Mesothelial cell of epicardium (in vitro differentiated cells): ENCODE measurements at places on chromosomes 13 and 19.

DNA sequence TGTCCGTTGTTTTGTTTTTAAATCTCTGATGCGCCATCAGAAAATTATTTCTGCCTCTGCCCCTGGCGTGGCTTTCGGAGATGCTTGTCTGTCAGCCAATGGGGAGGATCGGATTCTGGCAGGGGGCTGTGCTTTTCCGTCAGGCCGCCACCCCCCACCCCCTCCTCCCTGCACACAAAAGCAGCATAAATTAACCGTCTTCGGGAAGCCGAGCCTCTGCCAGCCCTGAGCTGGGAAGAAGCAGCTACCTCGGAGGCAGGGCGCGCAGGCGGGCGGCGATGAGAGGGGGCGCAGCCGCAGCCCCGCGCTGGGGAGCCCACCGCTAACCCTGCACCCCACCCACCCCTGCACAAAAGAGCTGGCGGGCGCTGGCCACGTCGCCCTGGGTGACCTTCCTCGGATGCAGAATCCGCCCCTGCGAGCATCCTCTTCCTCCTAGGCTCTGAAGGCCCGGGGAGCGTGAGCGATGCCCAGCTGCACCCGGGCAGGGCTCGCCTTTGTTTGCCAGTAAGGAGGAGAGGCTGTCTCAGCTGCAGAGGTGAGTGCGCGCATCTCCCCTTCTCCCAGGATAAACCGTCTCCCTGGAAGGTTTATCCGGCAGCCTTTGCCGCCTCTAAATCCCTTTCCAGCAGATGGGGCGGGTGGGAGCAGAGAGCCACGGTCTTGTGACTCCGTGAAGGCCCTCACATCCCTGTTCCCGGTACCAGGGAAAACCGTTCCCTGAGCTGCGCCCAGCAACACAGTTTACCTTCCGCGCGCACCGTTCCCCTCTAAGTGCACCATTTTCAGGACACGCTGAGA lies at the start of gene ATCAY:
Gene ATCAY, plus strand, starts transcription at position 215 of the 801 bp plus-strand sequence. CDS start 5,083 bp downstream, outside the sequence.
- H3K27me3 ChIP-seq = peaks cover 60% of the 10 kb centered on the region
- no peak within 1 kb of the TSS for H3K4me3 ChIP-seq
- H3K36me3 ChIP-seq = no peaks in the 10 kb centered on the region
- peaks cover 7% of the 10 kb centered on the region for H3K4me1 ChIP-seq
- no peak for DNase-seq
- H3K27ac ChIP-seq = no peak within 1 kb of the TSS

DNA sequence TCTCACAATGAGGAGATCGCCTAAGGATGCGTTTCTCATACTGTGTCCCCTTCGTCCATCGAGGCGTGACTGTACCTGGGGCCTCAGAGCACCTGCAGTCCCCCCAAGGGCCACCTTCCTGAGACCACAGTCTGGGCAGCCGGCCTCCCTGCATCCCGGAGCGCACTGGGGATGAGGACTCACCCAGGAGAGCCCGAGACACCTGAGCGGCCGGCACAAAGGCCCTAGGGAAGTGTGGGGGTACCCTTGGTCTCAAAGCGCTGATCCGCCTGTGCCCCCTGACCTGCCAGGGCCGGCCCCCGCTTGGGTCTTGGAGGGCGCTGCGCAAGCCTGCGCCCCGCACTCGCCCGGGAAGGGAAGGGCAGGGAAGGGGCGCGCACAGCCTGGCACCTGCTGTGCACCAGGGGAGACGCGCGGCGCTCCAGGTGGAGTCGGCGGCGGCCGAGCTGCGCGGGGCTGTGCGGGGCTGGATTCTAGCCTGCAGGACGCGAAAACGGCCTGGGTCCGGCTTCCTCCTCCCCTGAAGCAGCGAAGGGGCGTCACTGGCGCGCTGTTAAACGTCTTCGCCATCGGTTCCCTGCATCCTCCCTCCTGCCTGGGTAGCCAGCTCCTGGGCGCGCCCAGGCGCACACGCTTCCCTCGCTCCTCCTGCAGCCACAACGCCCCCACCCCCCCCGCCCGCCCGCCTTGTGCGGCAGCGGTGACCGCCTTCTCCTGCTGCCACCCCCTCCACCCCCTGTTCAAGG lies 13.6 kb upstream of the USP29 start:
- no peak overlapping the region for H3K27ac ChIP-seq
- H3K4me3 ChIP-seq = no peak overlapping the region
- H3K4me1 ChIP-seq = no peaks in the 10 kb centered on the region

- H3K27me3 ChIP-seq = no peaks in the 10 kb centered on the region
- no peak for DNase-seq
- H3K36me3 ChIP-seq = no peaks in the 10 kb centered on the region
- H3K4me1 ChIP-seq = no peaks in the 10 kb centered on the region
- H3K27ac ChIP-seq = no peak overlapping the region
- no peak overlapping the region for H3K4me3 ChIP-seq
Observed at GRCh38 chr13:99717959-99718674, 216.8 kb downstream of the TM9SF2 start.

DNA sequence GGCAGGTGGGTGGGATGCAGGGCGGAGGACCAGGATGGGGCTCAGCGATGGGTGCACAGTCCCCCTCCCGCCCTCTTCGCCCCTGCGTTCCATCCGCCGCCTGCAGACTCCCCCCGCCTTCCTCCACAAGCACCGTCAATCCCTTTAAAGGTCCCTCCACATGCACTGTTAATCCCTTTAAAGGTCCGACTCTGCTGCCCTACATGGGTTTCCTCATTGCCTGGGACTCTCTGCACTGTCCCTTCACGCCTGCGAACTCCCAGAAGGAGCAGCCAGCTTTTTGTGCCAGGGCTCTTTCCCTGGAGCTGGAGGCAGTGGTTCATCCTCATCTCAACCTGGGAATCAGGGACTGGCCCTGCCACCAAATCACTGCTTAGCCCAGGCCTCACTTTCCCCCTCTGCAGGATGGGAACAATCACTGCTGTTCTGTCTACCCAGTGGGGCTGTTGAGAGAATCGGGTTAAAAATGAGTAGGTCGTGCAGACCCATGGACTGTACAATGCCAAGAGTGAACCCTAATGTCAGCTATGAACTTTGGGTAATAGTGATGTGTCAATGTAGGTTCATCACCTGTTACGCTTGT lies 20.4 kb downstream of the ZNF574 start:
- H3K36me3 ChIP-seq = no peaks in the 10 kb centered on the region
- H3K4me1 ChIP-seq = no peaks in the 10 kb centered on the region
- no peak overlapping the region for H3K4me3 ChIP-seq

DNA sequence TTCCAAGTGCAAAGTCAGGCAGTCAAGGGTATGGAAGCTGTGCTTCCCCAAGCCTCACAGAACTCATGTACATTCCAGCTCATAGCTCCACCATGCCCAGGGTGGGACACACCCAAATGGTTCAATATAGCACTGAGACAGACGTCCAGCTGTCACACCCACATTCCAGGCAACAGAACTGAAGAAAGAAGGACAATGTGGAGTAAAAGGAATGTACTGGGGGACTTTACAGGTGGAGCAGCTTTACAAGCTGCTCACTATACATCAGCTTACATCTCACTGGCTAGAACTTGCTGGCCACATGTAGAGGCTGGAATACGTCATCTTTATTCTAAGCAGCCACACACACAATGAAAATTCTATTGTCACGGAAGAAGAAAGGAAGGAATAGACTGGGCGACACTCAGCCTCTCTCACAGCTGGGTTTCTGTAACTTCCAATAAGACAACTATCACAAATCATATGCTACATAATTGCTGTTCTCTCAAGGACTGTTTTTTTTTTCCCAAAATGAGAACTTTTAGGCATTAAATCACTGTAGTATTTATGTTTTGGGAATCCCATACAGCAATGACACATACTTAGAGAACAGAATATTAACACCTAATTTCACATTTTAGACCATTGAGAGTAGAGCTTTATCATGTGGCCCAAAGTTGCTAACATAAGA lies 86.1 kb downstream of the KLF12 start:
- H3K27ac ChIP-seq = peak overlapping the region; percentile 86
- no peak for DNase-seq
- peaks cover 4% of the 10 kb centered on the region for H3K36me3 ChIP-seq
- no peaks in the 10 kb centered on the region for H3K27me3 ChIP-seq

- H3K27ac ChIP-seq = peak overlapping the region; percentile 96
- peaks cover 13% of the 10 kb centered on the region for H3K4me1 ChIP-seq
- H3K36me3 ChIP-seq = peaks cover 25% of the 10 kb centered on the region
- DNase-seq = no peak
- H3K4me3 ChIP-seq = peak overlapping the region; percentile 100
Observed at GRCh38 chr19:19321141-19321577, 530 bp downstream of the MAU2 start.

DNA sequence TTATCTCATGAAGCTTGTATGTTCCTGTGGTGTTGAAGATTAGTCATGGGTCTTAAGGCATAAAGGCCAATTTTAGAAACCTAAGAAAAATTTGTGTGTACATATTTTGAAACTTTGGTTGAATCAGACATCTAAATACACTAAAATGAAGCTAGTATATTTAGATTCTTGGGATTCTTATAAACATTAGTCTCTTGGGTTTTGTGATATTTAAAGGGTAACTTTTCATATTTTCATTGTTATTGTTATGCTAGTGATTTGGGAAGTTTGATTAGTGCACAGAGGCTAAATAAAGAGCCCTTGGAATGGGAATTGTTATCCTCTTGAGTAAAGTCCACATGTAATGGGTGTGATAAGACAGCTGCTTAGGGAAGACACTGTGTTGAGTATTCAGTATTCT lies 24.5 kb downstream of the UBA2 start:
- H3K36me3 ChIP-seq = peaks cover 43% of the 10 kb centered on the region
- no peak overlapping the region for H3K4me3 ChIP-seq
- peak overlapping the region; percentile 1 for H3K27ac ChIP-seq
- no peaks in the 10 kb centered on the region for H3K27me3 ChIP-seq
- DNase-seq = no peak
- H3K4me1 ChIP-seq = no peaks in the 10 kb centered on the region

DNA sequence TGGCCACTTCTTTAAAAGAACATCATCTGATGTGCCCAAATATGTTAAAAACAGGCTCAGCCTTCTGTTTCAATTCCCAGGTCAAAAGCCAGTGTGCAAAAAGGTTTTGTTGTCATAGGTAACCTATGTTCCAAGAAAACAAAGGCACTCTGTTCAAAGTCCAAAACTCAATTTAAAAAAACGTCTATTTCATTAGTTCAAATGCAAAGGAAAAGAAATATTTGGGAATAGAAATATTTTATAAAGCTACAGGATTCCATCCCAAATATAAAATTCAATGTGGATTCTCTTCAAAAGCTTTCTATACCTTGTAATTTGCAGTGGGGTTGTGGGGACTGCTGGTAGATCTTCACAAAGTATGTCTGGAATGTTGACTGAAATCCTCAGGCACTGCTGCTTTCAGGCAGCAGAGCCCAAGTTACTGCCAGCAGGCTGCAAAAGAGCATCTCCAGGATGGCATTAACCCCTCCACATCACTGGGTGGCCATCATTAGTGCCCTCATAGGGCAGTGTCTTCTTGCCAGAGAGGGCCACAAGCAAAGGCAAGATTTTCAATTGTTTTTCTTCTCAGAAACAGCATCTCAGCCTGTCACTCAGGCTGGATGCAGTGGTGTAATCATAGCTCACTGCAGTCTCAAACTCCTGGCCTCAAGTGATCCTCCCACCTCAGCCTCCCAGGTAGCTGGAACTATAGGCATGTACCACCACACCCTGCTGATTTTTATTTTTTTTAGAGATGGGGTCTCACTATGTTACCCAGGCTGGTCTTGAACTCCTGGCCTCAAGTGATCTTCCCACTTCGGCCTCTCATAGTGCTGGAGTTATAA lies 22.8 kb upstream of the STK24 start:
- no peak overlapping the region for H3K4me3 ChIP-seq
- H3K36me3 ChIP-seq = no peaks in the 10 kb centered on the region
- DNase-seq = no peak
- no peaks in the 10 kb centered on the region for H3K27me3 ChIP-seq
- peak overlapping the region; percentile 92 for H3K27ac ChIP-seq
- H3K4me1 ChIP-seq = peaks cover 10% of the 10 kb centered on the region

- peaks cover 8% of the 10 kb centered on the region for H3K36me3 ChIP-seq
- no peak for DNase-seq
- no peaks in the 10 kb centered on the region for H3K27me3 ChIP-seq
- H3K4me1 ChIP-seq = peaks cover 9% of the 10 kb centered on the region
- H3K27ac ChIP-seq = no peak overlapping the region
Observed at GRCh38 chr13:69809152-69809551, 298.5 kb upstream of the ATXN8OS start.

- H3K27me3 ChIP-seq = no peaks in the 10 kb centered on the region
- H3K4me1 ChIP-seq = peaks cover 11% of the 10 kb centered on the region
- H3K4me3 ChIP-seq = no peak overlapping the region
- DNase-seq = no peak
- no peak overlapping the region for H3K27ac ChIP-seq
Observed at GRCh38 chr13:59270327-59270726, 893.4 kb downstream of the DIAPH3 start.

DNA sequence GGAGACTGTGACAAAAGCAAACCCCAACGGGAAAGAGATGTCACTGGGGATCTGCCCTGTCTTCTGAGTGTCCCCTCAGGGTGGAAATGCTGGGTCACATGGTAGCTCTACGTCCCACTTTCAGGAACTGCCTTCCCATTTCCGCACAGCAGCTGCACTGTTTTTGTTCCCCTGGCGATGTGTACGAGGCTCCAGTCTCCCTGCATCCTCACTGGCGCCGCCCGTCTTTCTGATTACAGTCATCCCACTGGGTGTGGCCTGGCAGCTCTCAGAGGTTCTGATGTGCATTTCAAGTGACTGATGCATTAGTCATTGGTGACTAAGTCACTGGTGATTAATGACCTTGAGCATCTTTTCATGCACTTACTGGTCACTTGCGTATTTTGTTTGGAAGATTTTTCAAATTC lies 21.2 kb downstream of the PCID2 start:
- no peak overlapping the region for H3K27ac ChIP-seq
- no peak overlapping the region for H3K4me3 ChIP-seq
- peaks cover 18% of the 10 kb centered on the region for H3K36me3 ChIP-seq
- no peaks in the 10 kb centered on the region for H3K4me1 ChIP-seq

GRCh38 chr13:99257291-99257690 lies 888 bp downstream of the GPR18 start:
- no peaks in the 10 kb centered on the region for H3K27me3 ChIP-seq
- H3K27ac ChIP-seq = no peak overlapping the region
- H3K36me3 ChIP-seq = peaks cover 14% of the 10 kb centered on the region
- no peak for DNase-seq

DNA sequence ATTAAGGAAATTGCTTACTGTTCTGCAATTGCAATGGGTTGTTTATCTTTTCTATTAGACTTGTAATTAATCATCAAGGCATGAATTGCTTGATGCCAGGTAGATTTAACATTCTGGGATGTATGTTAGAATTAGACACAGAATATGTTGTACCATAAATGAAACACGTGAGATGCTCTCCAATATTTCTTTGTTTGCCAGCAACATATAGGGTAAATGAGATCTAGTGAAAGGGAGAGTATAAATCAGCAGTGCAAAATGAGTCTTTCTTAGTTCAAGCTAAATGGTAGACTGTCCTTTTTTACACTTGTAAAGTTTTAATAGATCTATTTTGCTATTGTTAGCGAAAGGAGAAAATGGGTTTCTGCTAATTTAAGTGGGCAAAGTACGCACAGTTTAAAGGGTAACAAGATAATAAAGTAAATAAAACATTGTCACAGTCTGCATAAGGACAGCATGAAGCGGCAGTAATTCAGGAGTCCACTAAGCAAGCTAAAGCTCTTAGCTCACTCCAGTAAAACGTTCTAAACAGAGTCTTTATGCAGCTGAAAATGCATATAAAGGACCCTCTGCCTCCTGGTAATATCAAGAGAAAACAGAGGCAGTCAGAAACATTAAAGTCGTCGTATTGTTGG lies 1137.1 kb downstream of the OLFM4 start:
- H3K36me3 ChIP-seq = no peaks in the 10 kb centered on the region
- H3K27ac ChIP-seq = no peak overlapping the region
- DNase-seq = no peak
- peaks cover 30% of the 10 kb centered on the region for H3K4me1 ChIP-seq

GRCh38 chr13:81770868-81771505 lies 1430.1 kb upstream of the SPRY2 start:
- H3K27me3 ChIP-seq = no peaks in the 10 kb centered on the region
- H3K36me3 ChIP-seq = no peaks in the 10 kb centered on the region
- DNase-seq = no peak

- H3K36me3 ChIP-seq = peaks cover 8% of the 10 kb centered on the region
- peak overlapping the region; percentile 69 for H3K27ac ChIP-seq
- DNase-seq = no peak
- H3K27me3 ChIP-seq = no peaks in the 10 kb centered on the region
Observed at GRCh38 chr19:18283338-18283737, 1.9 kb upstream of the JUND start.
